ENCODE measurements at places on chromosomes 3 and 15.

GRCh38 chr3:171187706-171188290 is 161.3 kb upstream of the SLC2A2 start:
- peaks cover 22% of the 10 kb centered on the region for H3K4me1 ChIP-seq
- no peak overlapping the region for H3K4me3 ChIP-seq
- peak; percentile 44 for DNase-seq
- no peaks in the 10 kb centered on the region for H3K36me3 ChIP-seq

GRCh38 chr15:26096581-26096980 is 233.5 kb upstream of the ATP10A start:
- no peak overlapping the region for H3K4me3 ChIP-seq
- H3K27ac ChIP-seq = no peak overlapping the region
- no peak for DNase-seq
- H3K4me1 ChIP-seq = no peaks in the 10 kb centered on the region
- H3K36me3 ChIP-seq = no peaks in the 10 kb centered on the region

GRCh38 chr3:51966016-51966415 is 1.2 kb downstream of the PCBP4 start:
- no peak overlapping the region for H3K4me3 ChIP-seq
- peaks cover 31% of the 10 kb centered on the region for H3K4me1 ChIP-seq
- no peak for DNase-seq
- H3K27me3 ChIP-seq = no peaks in the 10 kb centered on the region
- H3K27ac ChIP-seq = no peak overlapping the region
- no peaks in the 10 kb centered on the region for H3K36me3 ChIP-seq

GRCh38 chr3:133834621-133835417 is 29.2 kb downstream of the SRPRB start:
- no peak for DNase-seq
- no peaks in the 10 kb centered on the region for H3K27me3 ChIP-seq
- H3K4me3 ChIP-seq = no peak overlapping the region
- H3K27ac ChIP-seq = no peak overlapping the region
- no peaks in the 10 kb centered on the region for H3K4me1 ChIP-seq

Data from hepatocyte (in vitro differentiated cells).